ENCODE measurements at places on chromosomes 6 and 20.

DNA sequence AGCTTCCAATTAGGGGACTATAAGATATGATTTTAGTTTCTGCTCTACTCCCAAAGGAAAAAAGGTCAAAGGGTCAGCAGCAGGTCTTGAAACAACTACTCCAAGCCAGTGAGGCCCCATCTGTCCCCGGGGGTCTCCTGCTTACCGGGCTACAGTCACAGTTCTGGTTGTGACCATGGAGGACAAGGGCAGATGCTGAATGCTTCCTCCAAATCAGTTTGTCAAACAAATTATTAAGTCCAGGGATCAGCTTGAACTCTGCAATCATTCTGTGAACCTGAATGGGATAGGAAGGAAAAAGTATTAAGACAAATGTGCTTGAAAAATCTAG, 60.2 kb downstream of the MYH7B start:
- no peak for DNase-seq

GRCh38 chr20:20643927-20644326, 68.5 kb downstream of the RALGAPA2 start:
- no peak for DNase-seq

- DNase-seq = no peak
Observed at GRCh38 chr6:115972679-115973078, 88.0 kb downstream of the FRK start.

DNA sequence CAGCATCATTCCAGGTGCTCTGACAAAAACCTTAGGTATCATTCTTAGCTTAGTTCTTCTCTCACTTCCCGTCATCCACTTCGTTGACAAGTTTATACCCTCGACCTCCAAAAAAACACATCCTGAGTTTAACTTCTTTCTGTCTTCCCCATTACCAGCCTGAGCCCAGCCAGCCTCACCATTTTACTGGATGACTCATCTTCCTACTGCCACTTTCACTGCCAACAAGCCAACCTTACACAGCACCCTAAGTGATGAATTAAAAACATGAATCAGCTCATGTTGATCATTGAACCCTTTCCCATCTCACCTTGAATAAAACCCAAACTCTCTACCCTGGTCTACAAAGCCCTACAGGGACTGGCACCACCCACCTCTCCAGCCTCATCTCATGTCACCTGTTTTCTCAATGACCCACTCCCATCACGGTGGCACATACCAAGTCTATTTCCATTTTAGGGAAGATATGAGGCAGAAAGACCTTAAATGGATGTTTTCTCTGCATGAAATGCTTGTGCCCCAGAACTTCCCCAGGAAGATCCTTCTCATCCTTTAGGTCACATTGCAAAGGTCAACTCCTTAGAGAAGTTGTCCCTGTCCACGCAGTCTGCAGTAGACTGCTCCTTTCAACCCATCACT, 9.9 kb upstream of the UST start:
- DNase-seq = no peak

DNA sequence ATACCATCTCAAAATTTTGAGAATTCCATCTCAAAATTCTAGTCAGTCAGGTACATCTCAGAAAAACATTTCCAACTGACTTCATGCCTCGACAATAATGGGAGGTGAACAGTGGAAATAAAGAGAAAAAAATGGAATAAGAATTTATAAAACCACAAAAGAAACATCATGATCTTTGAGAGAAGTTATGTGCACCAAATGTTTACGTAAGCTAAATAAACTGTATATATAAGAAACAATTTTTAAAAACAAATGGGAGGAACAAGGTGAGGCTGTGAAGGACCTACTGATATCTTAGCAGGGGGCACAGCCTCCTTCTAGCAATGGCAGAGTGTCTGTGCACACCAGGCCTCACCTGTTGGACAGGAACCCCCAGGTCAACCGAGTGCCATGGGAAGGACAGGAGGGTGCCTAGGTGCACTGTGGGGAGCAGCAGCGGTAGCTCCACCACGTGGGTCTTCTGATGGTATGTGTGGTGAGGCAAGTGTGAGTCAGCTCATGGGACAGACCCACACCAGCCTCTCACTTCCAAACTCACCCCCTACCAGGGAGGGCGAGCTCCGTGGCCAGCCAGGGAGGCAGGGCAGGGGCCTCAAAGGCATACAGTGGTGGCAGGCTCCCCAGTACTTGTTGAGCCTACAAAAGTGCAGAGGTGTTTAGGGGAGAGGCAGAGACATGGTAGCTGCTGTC, 23.2 kb downstream of the DIDO1 start:
- DNase-seq = no peak

DNA sequence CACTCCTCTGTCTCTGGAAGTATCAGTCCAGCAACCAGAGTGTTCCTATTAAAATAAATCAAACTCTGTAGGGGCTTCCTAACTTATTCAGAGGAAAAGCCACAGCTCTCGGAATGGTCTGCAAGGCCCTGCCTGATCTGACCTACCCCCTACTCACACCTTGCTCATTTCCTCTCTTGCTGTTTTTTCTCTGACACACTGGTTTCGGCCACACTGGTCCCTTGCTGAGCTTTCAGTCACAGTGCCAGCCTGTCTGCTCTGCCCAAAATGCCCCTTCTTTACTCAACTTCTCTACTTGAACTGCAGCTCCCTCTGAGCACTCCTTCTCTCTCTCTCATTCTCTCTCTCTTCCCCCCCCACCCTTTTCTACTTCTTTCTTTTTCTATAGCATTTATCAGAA, 430.2 kb downstream of the UTRN start:
- no peak for DNase-seq

DNA sequence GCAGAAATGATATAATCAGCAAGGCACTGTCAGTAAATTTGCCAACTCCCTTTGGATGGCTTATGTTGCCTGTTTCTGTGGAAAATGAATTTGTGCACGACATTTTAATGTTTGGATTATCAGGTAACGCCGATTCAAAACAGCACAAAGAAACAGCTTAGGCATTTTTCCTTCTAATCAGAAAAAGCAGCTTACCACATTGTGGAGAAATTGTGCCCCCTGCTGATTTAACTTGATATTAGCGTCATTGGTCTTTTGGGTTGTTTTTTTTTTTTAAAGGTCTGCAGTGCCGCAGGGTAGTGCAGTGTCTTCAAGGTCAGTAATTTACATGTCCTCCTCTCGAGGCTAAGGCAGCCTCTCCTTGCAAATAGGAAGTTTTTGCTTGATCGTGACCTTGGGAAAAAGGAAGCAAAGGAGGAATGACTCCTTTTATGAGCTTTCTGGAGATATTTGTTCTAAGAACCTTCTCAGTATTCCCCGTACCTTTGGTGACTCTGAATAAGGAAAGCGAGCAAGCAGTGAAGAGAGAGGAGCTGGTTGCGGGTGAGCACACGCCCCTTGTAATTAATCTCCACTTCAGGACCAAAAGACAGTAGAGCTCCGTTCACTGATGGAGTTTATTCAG, 79.1 kb downstream of the ELOVL4 start:
- DNase-seq = peak; percentile 80

DNA sequence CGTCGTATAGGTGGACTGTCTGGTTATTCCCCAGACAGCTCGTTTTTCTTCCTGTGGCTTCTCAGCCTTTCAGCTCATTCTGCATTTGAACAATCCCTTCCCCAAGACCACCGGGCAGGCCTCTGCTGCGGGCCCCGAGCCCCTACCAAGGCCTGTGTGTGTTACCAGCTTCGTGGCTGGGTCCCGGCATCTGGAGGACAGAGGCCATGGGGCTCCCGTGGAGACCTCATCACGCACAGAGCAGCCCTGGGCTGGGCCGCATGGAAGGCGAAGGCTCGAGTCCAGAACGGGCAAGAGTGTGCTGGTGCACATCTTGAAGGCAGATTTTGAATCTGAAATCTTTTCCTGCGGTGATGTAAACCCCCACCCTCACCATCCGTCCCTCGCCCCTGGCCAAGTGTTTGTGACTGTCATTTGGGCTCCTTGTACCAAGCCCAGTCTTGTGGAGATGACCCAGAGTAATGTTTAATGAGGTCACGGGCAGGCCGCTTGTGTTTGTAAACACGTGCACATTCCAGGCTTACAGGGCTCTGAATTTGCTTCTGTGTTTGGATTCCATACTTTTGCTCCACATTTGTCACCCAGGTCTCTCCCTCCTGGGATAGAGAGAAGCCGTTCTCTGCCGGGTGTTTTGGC, 119.6 kb downstream of the CDH4 start:
- no peak for DNase-seq

GRCh38 chr6:43916924-43917877, 147.2 kb downstream of the VEGFA start:
- no peak for DNase-seq

GRCh38 chr20:10793766-10794165, 120.0 kb upstream of the JAG1 start:
- DNase-seq = no peak

GRCh38 chr20:34708621-34709043, 4.5 kb downstream of the TP53INP2 start:
- DNase-seq = no peak

- DNase-seq = no peak
Observed at GRCh38 chr6:37820718-37821079, 1.2 kb downstream of the ZFAND3 start.

DNA sequence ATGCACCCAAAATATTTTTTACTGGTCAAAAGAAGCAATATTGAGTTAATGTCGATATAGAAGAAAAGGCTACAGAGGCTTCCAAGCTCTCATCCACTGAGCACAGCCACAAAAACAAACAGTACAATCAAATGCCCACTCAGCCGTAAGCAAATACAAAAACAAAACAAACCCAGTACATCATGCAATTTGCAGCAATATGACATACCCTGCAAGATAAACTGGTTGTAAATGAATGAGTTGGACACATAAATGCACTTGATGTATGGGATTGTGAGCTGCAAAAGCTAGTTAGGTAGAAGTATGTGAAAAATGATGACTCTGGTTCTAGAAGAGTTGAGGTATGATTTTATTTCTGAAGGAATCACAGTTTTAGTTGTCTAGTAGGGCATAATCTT, 83.9 kb downstream of the SESN1 start:
- DNase-seq = no peak

DNA sequence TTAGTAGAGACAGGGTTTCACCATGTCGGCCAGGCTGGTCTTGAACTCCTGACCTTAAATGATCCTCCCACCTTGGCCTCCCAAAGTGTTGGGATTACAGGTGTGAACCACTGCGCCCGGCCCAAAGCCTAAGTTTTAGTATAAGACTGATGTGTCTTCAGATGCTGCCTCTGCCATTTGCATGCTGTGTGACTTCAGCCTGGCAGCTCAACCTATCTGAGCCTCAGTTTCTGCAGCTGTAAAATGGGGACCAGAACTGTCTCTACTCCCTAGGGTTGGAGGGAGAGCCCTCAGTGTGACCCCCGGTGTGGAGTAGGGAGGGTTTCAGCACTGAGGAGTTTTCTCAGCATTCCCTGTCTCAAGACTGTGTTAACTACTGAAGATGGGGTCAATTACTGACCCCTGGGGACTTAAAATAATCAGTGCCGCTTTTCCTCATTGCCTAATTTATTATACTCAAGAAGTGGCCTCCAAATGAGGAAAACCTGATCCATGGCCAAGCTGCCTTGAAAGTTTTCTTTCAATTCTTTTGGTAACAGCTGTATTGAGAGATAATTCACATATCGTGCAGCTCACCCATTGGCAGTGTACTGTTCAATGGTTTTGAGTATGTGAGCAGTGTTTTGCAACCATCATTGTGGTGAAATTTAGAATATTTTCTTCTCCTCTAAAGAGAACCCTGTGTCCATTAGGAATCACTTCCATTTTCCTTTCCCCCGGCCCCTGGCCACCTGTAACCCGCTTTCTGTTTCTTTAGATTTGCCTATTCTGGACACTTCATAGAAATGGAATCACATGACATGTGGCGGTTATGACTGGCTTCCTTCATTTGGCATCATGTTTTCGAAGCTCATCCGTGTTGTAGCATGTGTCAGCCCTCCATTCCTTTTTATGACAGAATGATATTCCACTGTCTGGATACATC, 64.8 kb downstream of the PHACTR3 start:
- DNase-seq = no peak

DNA sequence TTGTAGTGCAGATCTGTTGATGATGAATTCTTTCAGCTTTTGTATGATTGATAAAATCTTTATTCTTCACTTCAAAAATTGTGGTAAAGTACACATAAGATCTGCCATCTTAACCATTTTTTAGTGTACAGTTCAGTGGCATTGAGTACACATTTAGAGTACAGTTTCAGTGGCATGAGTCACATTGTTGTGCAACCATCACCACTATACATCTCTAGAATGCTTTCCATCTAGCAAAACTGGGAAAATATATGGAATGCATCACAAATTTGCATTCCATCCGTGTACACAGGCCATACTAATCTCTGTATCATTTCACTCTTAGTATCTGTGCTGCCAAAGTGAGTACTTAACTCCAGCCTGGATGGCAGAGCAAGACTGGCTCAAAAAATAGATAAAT, 28.7 kb downstream of the SIRPD start:
- no peak for DNase-seq

- no peak for DNase-seq
Observed at GRCh38 chr20:24951536-24952083, 2.5 kb downstream of the CST7 start.

DNA sequence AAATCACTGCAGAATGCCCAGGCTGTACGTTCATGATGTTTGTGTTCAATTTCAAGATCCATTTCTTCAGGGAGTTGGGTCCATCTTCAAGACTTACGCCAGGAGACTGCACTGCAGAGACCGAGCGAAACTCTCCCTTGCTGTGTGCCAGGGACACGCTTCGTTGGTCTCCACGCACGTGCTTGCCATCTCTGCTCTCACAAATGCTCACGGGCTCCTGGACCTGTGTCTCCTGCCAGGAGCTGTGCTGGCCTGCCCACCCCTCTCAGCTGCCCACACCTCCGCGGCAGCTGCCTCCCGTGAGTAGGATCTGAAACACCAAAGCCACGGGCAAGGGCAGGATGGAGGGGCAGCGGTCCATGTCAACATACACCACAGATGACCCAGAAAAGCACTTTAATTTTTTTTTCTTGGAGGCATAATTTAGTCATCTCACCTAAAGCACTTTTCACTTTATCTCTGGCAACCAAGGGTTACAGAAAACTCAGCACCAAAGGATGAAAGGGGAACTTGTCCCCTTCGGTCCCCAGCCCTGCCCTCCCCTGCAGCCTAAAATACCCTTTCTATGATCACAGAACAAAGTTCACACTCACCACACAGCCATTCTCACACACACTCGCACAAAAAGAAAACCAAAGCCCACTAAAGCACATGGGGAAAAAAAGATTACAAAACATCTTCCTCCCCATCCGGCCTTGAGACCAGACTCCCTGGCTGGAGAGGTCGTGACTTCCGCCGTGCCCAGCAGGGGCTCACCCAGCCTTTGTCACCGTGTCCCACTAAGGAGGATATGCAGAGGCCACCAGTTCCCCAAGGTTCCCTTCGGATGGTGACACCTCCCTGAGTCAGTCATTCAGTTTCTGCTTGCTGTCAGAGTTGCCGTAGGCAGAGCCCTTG, 137.9 kb downstream of the AGPAT4 start:
- DNase-seq = no peak

GRCh38 chr6:157471077-157471686, 90.2 kb downstream of the ZDHHC14 start:
- DNase-seq = no peak

- no peak for DNase-seq
Observed at GRCh38 chr20:10985536-10985935, 311.7 kb upstream of the JAG1 start.

GRCh38 chr20:1489764-1490436, 1.3 kb downstream of the SIRPB2 start:
- no peak for DNase-seq

Data from NCI-H2107 (cell line).